ENCODE measurements at places on chromosomes 13 and 19.

DNA sequence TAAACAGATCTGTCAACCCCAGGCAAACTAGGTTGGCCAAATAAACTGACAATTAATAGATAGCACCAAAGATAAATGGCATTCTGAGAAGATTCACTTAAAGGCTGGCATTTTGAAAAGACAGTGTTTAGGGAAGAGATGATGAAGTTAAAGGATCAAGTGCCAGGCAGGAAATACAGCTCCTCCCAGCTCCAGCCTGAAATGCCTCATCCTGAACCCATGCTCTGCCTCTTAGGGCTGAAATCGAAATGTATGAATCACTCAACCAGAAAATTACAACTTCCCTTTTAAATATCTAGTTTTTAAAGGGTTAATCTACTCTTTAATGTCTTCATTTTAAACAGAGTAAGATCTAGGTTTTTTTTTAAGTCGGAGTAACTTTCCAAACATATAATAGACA, 171.2 kb upstream of the UBL3 start:
- DNase-seq, result no peak

- no peak for DNase-seq
Observed at GRCh38 chr19:19535311-19536191, 2.5 kb upstream of the CILP2 start.

DNA sequence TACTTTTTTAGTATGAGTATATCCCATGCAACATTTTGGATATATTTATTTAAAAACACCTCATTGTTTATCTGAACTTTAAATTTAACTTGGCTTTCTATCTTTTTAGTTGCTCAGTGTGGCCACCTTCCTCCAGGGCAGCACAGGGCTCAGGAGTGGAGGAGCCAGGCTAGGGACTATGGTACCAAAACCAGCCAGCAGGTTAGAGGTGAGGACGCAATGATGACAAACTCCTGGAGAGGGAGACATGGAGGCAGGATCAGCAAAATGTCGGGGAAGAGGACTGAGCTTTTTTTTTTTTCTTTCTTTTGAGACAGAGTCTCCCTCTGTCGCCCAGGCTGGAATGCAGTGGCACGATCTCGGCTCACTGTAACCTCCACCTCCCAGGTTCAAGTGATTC, 29.6 kb upstream of the CALM3 start:
- DNase-seq, result no peak

GRCh38 chr13:72029981-72030380, 163.0 kb upstream of the DACH1 start:
- DNase-seq, result no peak

DNA sequence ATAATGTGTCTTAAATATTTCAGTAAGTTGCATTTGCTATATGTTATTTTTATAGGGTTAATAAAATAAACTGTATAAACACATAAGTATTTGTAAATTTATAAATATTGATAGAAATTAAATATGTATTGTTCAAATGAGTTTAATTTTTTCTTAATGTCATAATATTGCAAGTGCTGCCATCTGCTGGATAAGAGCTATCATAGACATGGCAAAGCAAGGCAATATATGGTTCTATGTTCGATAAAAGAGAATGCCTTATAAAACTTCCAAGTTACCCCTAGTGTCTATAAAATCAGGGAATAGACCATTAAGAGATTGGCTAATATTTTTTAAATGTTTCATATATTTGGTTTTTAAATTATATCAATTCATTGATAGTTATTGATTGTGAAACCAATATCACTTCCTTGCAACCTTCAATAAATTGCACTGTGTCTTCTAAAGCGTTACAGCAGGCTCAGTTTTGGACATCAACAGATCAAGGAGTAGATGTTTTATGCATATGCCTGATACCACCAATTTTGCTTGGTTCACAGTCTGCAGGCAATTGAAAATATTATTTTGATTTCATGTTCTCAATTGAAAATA, 29.0 kb upstream of the SLITRK6 start:
- no peak for DNase-seq

- DNase-seq, result no peak
Observed at GRCh38 chr19:55605637-55606470, at the start of gene ZNF865. Gene ZNF865, plus strand, starts transcription at chr19:55605647. Its CDS starts 7,972 bp downstream, at chr19:55613619.

DNA sequence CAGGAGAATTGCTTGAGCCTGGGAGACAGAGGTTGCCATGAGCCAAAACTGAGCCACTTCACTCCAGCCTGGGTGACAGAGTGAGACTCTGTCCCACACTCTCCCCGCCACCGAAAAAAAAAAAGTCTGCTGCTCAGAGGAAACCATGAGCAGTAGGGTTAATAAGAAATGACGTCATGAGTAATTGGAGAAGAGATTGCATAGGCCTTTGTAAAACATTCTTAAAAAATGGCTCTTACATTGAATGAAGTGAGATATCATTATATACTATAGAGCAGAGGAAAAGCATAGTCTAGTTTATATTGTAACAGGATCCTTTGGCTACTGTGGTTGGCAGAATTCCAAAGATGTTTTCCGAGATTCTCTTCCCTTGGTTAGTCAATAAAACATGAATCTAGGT, 228.2 kb downstream of the PCDH20 start:
- DNase-seq, result no peak

DNA sequence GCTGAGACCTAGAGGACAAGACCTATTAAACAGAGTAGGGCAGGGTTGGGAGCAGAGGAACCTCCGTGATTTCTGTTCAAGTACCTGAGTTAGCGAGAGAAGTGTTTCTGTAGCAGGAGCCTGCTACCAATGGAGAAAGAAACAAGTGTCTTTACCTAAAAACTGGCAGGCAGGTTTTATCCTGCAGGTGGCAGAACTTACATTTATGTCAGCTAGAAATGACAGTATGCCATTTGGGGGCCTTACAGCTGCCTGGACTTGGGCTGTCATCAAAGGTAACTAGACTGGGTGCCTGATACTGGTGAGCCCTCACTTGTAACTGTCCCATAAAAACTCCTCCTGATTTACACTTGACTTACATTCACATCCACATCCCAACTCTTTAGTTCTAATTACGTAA, 185.3 kb upstream of the MIR17HG start:
- no peak for DNase-seq

GRCh38 chr13:41471785-41472184, 14.4 kb downstream of the RGCC start:
- no peak for DNase-seq

GRCh38 chr13:105410602-105411001, 1124.9 kb downstream of the EFNB2 start:
- DNase-seq, result no peak

GRCh38 chr13:25353344-25353743, 18.4 kb upstream of the ATP8A2 start:
- DNase-seq, result no peak

DNA sequence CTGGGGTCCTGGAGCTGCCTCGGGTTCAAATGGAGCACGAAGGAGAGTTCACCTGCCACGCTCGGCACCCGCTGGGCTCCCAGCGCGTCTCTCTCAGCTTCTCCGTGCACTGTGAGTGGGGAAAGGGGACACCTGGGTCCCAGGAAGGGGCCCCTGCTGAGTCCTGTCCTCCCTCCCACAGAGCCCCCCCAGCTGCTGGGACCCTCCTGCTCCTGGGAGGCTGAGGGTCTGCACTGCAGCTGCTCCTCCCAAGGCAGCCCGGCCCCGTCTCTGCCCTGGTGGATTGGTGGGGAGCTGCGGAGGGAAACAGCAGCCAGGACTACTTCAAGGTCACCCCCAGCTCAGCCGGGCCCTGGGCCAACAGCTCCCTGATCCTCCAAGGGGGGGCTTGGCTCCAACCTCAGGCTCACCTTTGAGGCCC, 11.0 kb upstream of the SIGLEC11 start:
- DNase-seq, result no peak

DNA sequence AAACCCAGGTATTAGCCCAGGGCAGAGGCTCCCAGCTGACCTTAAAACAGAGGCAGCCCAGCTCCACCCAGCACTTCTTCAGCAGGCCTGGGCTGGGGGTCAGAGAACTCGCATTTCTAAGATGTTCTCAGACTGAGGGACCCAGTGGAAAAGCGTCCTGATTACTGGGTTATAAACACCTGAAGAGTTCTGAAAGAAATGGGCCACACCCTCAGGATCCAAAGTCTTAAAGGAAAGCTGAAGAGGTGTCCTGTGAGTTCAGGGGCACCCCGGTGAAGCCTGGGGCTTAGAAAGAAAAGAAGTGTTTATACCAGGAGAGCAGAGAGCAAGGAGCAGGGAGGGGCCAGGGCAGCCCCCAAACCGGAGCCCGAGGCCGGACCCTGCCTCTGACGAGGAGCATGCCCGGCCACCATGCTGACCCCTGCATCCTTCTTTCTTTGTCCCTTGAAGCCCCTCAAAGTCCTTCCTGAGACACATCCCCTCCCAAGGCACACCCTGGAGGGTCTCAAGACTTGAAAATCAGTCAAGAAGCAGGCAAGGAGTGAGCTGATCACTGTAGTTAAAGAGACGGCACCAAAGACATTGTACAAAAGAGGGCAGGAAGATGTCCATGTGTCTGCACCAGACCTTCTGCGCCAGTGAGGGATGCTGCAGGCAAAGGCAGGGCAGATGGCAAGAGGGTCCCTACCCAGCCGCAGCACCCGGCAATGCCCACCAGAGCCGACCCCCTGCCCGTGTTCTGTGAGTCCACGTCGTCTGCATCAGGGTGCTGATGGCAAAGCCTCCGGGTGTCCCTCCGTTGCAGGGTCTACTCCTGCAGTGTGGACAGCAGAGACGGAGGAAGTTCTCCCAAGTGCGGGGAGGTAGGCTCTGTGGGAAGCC, 10.6 kb upstream of the RAB20 start:
- DNase-seq, result no peak

DNA sequence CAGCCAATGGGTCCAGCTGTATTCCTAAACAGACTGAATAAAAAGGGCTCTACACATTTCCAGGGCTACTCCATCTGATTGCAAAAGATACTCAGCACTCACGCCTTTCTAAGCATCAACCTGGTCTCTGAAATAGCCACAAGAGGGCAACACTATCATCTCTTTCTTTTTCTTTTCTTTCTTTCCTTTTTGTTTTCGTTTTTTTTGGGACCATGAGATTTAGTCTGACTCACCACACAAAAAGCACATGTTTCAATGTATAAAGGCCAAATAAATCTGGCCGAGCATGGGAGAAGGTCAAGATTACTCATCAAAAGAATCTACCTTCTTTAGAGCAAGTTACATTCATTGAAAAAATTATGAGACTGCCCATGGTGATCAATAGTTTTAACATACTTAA, 805.6 kb upstream of the ARGLU1 start:
- no peak for DNase-seq

- DNase-seq, result no peak
Observed at GRCh38 chr13:99922631-99923404, 48.7 kb downstream of the ZIC5 start.

GRCh38 chr19:4310247-4311121, 6.1 kb downstream of the FSD1 start:
- DNase-seq, result no peak

DNA sequence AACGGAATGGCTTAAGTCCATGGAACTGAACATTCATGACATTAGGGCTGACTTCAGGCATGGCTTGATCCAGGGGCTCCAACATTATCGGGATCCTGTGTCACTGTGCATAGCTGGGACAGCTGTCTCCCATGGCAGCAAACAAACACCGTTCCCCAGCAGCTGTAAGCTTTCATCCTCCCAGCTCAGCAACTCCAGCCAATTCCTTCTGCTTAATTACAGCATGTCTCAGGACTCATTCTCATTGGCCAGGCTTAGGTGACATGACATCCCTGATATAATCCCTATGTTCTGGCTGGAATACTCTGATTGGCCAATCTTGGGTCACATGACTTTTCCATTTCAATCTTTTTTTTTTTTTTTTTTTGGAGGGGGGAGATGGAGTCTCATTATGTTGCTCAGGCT, 10.9 kb upstream of the TLE5 start:
- DNase-seq, result no peak
